NCI-H2029 (cell line): ENCODE measurements at places on chromosomes 3 and 15.

GRCh38 chr3:14517601-14518431, 22.3 kb downstream of the GRIP2 start:
- DNase-seq: no peak

GRCh38 chr3:61420136-61420759, 141.1 kb upstream of the PTPRG start:
- DNase-seq: no peak

GRCh38 chr3:196164576-196164975, 46.6 kb downstream of the ZDHHC19 start:
- no peak for DNase-seq

GRCh38 chr3:14376348-14377043, 25.9 kb upstream of the SLC6A6 start:
- DNase-seq: no peak

DNA sequence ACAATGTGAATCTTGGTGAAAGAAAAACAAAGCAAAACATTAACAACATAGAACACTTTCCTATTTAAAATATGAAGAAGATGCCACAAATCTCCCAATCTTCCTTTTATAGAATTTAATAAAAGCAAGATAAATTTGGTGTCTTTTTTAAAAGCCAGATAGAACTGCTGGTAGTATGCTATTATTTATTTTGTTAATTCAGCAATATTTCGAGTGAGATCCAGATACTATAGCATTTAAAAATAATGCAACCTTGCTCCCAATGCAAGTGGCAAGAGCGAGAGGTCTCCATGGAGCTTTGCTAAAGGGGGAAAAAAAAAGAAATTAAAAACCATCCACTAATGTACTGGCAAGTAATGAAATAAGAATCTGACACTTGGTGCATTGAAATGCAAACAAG, 121.8 kb downstream of the IL20RB start:
- DNase-seq: no peak

- DNase-seq: no peak
These were observed 31.1 kb upstream of the IL16 start for GRCh38 chr15:81165535-81165934.
